ENCODE measurements at places on chromosomes 13 and 19. TPM values are rescaled to one million over a fixed set of nuclear protein-coding genes. Genes with fewer than 3 reads are reported as not detected.
A peak's percentile ranks its signal among the peaks of the same experiment; 100 is the strongest.

DNA sequence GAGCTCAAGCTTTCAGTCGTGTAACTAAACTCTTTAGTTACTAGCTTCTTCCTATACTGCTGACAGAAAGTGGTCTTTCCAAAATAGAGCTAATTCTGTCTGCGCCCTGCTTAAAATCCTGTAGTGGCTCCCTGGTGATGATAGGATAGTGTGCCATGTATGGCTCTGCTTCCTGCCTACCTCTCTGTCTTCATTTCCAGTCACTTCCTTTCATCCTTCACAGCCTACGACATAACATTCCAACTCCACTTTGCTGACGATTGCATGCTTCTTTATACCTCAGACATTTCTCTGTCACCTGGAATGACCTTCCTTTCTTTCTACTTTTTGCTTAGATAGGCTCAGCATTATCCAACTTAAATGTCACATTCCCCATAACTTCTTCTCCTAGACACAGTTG is 190.8 kb downstream of the MAB21L1 start:
- no peak for DNase-seq

DNA sequence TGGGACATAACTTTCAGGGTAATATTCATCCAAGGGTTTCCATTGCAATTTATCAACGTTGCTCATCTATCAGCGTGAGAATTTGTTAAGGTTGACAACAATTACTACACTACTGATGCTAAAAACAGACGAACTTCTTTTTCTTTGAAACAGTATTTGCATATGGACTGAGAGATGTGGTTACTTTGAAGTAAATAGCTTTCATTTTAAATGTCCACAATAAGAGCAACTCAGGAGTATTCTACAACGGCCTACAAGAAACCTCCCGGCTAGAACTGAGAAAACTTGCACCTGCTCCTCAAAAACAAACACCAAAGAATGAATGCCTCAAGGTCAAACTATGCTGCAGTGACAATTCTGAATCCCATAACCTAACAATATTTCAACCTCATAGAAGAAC is 238.4 kb downstream of the IRS2 start:
- no peak for DNase-seq

GRCh38 chr19:6925386-6925785 is 38.0 kb downstream of the ADGRE1 start:
- no peak for DNase-seq

- DNase-seq: no peak
Measured at GRCh38 chr19:41872775-41873647, 4.1 kb upstream of the CD79A start.

GRCh38 chr19:13195678-13196077 is 45.5 kb downstream of the IER2 start:
- peak; percentile 51 for DNase-seq

DNA sequence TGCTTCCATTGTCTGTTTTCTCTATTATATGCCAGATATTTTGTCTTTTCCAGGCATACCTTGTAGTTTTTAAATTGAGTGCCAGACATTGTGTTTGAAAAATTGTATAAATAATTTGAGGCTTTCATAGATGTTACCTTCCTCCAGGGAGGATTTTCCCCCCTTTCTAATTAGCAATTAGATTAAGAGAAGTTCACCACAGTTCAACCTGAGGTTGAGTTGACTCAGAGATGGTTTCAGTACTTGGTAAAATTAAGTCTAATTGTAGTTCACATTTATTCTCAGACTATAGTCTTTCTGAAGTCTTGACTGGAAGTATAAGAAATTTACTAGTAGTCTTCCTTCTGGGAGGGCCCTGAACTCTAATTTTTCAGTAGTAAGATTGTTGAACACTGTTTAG is 104.1 kb upstream of the SCEL start:
- DNase-seq: no peak

The UGGT2 gene
- 15.6 TPM for total RNA-seq

The PRPF31 gene
- total RNA-seq: 90.3 TPM

The RFPL4A gene
- 0.16 TPM for total RNA-seq

The IGFL3 gene
- total RNA-seq: not detected

The DHX34 gene
- 42.6 TPM for total RNA-seq

The ZNF571 gene
- 1.3 TPM for total RNA-seq

The MCEMP1 gene
- total RNA-seq: 0.63 TPM

The MYO1F gene
- total RNA-seq: 6.0 TPM

All from K562 (cell line).